ELF-1 (cell line): ENCODE measurements at places on chromosomes 12 and 14.
A peak's percentile ranks its signal among the peaks of the same experiment; 100 is the strongest.

GRCh38 chr12:88367231-88367630, 213.0 kb downstream of the KITLG start:
- DNase-seq = no peak

- no peak for DNase-seq
Measured at GRCh38 chr14:104888489-104889374, 23.7 kb downstream of the CEP170B start.

- DNase-seq = no peak
Measured at GRCh38 chr12:25063873-25064628, 115.2 kb upstream of the BCAT1 start.

DNA sequence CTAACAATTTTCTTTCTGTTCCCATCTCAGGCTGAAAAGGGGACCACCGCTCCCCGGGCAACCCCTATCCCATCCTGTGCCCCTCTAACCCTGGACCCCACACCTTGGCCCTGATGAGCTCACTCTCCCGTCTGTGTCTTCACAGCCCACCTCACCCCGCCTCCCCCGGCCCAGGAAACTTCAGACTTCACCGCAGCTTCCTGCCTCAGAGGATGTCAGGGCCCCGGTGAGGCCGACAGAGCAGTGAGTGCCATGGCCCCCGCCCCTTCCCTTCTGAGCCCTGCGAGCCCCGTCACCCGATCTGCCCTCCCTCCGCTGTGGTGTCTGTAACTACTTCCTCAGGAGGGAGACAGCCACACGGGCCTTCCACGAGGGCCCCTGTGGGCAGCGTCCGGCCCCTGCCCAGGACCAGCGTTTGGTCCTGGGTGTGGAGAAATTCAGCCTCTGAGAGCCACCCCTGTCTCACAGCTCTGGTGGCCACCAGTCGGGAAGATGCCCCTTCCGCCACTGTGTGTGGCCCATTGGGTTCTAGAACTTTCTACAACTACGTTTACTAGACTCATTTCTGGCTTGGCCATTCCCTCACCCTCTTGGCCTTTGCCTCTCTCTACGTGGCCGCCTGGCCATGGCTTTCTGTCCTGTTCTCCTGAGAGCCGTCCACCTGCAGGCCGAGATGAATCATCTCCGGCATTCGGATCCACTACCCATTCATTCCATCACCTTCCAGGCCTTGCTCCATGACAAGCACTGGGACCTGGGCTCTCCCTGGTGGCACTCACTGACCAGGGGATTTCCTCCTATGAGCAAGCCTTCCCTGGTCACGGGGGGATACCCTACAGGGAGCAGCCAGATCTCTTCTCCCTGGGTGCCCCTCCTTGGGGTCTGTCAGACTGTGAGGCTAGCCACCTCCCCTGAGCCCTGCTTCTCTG, 3.4 kb downstream of the RHOF start:
- no peak for DNase-seq

DNA sequence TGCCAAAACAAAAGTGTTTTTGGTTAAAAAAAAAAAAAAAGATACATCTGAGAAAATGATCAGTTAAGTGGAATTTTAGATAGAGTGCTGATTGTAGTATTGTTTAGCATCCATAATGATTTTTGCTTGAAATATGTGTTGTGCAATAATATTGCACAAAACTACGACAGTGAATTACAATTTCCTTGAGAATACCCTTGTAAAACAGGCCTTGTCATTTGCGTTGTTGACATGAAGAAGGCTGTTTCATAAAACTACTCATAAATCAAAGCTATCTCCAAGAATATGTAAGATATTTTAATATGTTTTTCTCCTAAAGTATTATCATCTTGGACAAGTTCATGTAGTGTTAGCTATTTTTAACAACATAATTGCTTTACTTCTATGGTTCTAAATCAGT, 1077.0 kb downstream of the LRFN5 start:
- DNase-seq = no peak

DNA sequence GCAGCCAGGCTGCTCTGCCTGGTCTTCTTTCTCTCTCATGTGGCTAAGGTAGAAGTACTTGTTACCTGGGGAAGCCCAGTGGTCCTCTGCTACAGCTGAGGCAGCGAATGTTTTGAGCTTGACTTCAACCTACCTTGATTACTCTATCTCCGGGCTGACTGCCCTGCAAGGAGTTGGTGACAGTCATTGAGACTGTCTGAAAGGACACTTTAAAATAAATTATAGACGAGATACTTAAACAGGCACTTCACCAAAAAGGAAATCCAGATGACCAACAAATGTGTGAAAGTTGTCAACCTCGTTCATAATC, 474 bp upstream of the CIT start:
- no peak for DNase-seq

GRCh38 chr12:64892561-64892960, 68.1 kb downstream of the TBC1D30 start:
- DNase-seq = no peak

- peak; percentile 36 for DNase-seq
Measured at GRCh38 chr12:12331896-12332295, 18.1 kb downstream of the MANSC1 start.

- no peak for DNase-seq
Measured at GRCh38 chr12:43407816-43408645, 144.0 kb downstream of the ADAMTS20 start.

DNA sequence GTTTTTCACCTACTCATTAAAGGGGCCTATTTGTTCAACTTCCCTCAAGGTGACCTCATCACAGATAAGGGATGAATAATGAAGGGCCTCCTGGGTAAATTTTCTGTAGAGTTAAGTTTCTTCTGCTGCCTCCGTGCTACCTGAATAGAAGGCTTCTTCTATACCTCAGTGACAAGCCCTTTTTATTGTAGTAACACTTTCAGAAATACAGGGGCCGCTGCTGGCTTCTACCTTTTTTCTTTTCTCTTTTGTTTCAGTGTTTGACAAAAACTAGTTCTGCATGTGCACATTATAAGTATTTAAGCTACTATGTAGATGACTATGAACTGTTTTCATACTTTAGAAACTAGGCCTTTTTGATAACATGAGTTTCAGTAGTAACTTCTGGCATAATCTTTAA, 207.0 kb downstream of the NAV3 start:
- DNase-seq = no peak

GRCh38 chr14:64244279-64244678, 49.9 kb downstream of the ESR2 start:
- DNase-seq = no peak

DNA sequence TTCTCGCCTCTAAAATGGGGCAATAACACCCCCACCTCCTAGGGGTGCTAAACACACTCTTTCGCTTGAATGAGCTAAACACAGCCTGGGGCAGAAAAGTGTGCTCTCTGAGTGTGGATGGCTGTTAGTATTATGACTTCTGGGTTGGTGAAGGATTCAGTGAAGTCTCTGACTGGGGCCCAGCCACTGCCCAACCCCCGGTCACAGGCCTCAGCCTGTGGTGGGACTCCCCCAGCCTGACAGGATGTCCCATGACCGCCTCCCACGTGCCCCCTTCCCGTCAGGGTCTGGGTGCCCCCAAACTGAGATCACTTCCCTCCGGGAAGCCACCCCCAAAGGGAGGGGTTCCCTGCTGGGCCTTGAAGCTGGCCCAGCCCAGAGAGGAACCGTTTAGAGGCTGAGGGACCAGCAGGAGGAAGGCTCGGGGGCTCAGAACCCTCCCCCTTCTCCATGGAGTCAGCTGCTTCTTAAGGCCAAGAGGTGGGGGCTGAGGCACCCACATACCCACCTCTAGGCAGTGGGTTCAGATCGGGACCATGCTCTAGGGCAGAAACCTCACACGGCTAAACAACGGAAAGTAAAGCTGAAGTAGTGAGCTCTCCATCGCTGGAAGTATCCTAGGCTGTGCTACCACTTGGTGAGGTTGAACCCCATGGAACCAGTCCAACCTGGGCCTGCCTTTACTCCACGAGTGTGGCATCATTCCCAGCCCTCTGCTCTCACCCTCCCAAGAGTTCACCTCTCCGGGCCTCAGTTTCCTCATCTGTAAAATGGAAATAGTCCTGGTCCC, 13.8 kb downstream of the DTX1 start:
- no peak for DNase-seq

GRCh38 chr14:53885136-53885640, 71.4 kb downstream of the BMP4 start:
- no peak for DNase-seq

- peak; percentile 50 for DNase-seq
Measured at GRCh38 chr12:24244231-24244630, 294.8 kb upstream of the SOX5 start.

DNA sequence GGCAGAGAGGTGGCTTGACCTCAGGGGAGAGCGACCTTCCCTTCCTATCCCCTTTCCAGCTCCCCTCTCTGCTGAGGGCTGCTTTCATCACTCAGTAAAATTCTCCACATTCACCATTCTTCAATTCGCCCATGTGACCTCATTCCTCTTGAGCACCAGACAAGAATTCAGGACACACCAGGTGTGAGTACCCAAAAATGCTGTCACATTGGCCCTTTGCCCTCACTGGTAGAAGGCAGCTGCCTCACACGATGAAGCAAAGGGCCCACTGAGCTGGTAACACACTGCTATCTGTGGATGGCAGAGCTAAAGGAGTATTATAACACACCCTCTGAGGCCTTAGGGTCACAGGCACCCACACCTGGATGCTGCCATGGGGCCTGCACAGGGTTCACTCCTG, 59.7 kb downstream of the SSH1 start:
- no peak for DNase-seq

GRCh38 chr14:103122947-103123633, at the start of gene TNFAIP2:
TSS of gene TNFAIP2 (plus strand) at chr14:103123461. CDS start at chr14:103126458, 2,997 bp downstream.
- DNase-seq = no peak

DNA sequence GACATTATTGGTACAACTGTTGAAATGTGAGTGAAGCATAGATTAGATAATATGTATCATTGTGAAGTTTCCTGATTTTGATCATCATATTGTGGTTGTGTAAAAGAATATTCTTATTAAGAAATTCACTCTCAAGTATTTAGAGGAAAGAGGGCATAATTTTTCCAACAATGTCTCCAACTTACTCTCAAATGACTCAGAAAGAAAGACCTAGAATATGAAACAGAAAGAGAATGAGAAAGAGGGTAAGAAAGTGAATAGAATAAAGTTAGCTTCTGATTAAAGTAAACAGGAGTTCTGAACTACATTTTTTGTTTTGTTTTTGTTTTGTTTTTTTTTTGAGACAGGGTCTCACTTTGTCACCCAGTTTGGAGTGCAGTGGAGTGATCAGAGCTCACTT, 123.0 kb downstream of the CPNE8 start:
- DNase-seq = no peak

DNA sequence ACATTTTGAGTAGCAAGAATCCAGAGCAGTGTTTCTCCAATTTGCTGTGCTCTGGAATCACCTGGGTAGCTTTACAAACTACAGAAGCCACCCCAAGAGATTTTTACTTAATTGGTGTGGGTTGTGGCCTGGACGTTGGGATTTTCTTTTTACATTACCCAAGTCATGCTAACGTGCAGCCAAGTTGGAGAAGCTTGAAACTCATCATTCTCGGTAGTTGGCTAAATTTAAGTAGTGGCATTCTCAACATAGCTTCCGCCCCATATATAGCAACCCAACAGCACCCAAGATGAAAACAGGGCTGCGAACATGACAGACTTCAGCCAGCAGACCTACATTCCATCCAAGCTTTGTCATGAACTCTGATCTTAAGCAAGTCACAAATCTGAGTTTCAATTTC, 25.0 kb downstream of the DAD1 start:
- no peak for DNase-seq

DNA sequence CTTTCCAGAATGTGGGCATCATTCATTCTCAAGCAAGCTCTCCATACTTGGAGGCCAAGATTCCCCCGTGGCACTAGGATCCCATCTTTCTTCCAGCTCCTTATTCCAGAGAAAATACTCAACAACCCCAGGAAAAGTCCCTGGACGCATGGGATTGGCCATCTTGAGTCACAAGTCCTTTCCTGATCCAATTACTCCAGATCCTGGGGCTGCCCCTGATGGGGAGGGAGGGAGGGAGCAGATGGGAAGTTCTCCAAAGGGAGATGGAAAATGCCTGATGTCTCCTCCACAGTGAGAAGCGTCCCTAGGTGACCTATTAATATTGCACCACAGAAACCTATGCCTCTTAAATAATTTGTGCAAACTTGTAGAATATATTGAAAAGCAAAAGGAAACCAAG, 12.4 kb upstream of the KCNK13 start:
- no peak for DNase-seq

- no peak for DNase-seq
Measured at GRCh38 chr14:83707056-83707455, 1822.9 kb upstream of the FLRT2 start.

GRCh38 chr12:132544080-132544397, 54.1 kb downstream of the FBRSL1 start:
- DNase-seq = no peak

- no peak for DNase-seq
Measured at GRCh38 chr12:42017051-42017450, 127.6 kb downstream of the GXYLT1 start.

DNA sequence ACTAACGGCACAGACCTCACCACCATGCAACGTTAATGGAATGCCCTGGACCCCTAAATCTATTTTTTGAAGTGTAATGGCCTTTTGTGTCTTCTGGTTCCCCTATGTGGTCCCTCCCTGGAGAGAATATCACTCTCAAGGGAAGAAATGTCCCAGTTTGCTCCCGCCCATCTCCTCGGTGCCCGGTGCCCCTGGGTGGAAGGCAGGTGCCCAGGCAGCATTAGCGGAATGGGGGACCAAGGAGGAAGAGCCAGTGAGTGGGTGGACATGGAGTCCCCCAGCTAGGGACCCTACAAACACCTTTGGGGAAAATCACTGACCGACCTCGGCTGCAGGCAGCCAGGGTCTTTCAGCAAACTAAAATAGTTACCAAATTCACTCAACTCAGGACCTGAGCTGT, 212.1 kb upstream of the RTL1 start:
- no peak for DNase-seq

- DNase-seq = no peak
Measured at GRCh38 chr14:91300283-91300895, 55.9 kb upstream of the GPR68 start.

GRCh38 chr12:24500831-24501230, 448.1 kb downstream of the BCAT1 start:
- DNase-seq = no peak

DNA sequence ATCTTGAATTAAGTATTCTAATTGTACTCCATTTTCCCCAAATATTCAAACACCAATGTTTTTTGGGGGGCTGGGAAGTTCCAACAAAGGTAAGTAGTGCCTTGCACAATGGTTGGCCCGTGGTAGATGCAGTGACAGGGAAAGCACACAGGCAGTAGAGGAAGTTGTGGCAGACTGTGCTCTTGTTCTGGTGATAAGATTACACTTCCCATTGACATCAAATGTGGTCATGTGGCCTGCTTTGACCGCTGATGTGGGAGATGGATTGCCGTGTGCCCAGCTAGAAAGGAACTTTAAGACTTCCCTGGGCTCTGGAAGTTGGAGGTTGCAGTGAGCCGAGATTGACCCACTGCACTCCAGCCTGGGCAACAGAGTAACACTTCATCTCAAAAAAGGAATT, 223.8 kb downstream of the VRK1 start:
- DNase-seq = no peak

GRCh38 chr12:5014269-5014668, 29.4 kb upstream of the KCNA5 start:
- no peak for DNase-seq

GRCh38 chr12:92550661-92551060, 152.1 kb upstream of the PLEKHG7 start:
- no peak for DNase-seq

GRCh38 chr14:36238666-36239363, 62.3 kb upstream of the PTCSC3 start:
- DNase-seq = no peak
